ENCODE measurements at places on chromosomes 11 and 22.
A peak's percentile ranks its signal among the peaks of the same experiment; 100 is the strongest.

DNA sequence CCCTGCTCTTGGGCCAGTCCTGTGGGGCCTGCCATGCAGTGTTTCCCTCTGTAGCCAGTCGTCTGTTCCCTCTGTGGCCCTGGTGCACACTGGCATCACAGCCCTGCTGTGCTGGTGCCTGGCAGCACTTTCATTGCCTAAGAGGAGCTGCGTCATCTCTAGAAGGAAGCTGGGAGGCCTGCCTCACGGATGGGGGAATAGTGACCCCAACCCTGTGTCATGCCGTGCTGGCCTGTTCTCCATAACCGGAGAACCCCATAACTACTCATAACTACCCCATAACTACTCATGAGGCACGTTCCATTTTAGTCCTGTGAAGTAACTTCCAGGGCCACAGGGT, 14.0 kb downstream of the RAB36 start:
- DNase-seq, result no peak

- DNase-seq, result no peak
Measured at GRCh38 chr11:83172551-83172950, 15.6 kb downstream of the PCF11 start.

DNA sequence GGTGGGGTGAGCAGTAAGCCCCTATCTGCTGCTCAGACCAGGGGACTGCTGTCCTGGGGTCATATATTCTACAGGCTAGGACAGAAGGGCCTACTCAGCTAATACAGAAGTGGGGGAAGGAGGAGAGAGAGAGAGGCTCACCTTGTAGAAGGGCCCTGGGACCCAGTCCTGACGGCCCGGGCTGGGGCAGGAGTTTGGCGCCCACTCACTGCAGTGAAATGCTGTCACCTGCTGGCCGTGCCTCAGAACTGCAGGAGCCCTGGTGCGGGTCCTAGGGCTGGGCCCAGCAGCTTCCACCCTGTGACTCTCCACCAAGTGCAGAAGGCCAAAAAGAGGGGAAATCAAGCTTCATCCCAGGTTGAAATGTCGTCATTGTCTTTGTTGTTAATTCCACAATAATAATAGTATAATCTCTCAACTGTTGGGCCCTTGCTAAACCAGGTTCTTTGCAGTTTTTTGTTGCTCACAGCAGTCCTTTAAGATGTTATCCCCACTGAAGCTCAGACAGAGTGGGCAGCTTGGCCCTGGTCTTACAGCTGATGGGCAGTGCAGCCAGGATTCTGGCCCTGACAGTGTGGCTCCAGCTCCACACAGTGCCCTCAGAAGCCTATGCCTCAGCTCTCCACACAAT, 29.6 kb downstream of the TRIM29 start:
- DNase-seq, result peak; percentile 52

- no peak for DNase-seq
Measured at GRCh38 chr11:75161506-75162095, 10.7 kb downstream of the SLCO2B1 start.

DNA sequence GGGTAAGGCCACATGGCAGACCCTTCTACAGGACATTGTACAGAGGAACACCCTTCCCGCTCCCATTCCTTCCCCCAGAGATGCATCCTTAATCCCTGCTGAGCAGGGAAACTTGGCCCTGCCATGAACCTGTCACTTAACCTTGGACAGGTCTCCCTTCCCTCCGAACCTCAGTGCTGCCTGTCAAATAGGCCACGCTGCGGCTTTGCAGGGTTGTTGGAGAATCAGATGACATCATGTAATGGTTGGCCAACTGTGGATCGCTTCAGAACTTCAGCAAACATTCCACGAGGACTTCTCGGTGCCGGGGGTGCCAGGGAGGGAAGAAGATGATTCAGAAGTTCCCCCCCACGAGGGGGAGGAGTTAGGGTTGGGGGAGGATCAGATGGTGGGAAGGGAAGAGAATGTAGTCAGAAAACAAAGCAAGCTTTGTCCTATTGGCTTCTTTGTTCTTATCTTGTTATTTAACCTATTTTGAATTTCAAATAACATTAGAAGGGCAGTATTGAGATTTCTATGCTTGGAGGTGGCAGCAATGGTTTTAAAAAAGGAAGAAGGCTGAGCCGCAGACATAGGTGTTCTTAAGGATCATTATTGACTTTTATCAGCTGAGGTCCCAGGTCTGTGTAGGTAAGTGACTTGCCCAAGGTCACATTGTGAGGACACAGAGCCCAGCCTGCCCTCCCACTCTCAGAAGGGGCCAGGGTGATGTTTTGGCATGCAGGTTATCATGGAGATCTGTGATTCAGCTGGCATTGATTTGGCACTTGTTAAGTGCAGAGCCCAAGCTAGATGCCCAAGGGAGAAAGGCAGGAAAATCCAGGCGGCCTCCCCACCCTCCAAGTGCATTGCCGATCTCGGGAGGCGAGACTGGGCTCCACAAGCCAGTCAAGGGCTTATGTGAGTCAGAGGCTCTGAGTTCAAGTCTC, 3.1 kb downstream of the CDC42EP1 start:
- DNase-seq, result no peak

DNA sequence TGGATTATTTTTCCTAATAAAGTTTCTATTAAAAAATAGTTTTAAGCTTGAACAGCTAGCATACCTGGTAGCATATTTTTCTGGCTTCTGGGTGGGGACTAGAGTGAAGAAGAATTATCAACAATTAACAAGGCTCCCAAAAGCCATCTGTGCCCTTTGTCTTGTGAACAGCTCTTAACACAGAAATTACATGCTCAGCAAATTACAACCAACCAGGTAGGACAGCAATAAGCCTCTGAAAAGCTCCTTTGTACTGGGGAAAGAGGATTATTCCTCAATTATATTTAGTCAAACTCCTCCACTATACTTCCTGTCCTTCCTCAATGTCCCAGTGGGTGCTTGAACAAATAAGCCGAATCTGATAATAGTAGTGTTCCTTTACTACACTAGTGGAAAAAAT, 162.8 kb downstream of the RAB38 start:
- no peak for DNase-seq

DNA sequence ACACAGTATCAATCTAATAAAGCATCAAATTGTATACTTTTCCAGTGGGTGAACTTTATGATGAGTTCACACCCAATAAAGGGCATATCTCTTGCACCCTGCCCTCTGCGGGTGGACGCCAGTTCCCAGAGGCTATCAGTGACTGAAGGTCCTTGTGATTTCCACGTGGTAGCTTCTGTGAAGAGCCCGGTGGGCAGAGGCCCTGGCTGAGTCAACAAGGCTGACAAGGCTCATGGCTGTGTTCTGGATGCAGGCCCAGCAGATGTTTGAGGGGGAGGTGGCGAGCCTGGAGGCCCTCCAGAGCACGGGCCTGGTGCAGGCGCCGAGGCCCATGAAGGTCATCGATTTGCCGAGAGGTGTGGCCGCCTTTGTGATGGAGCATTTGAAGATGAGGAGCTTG, 71.4 kb downstream of the PIWIL3 start:
- DNase-seq, result no peak

DNA sequence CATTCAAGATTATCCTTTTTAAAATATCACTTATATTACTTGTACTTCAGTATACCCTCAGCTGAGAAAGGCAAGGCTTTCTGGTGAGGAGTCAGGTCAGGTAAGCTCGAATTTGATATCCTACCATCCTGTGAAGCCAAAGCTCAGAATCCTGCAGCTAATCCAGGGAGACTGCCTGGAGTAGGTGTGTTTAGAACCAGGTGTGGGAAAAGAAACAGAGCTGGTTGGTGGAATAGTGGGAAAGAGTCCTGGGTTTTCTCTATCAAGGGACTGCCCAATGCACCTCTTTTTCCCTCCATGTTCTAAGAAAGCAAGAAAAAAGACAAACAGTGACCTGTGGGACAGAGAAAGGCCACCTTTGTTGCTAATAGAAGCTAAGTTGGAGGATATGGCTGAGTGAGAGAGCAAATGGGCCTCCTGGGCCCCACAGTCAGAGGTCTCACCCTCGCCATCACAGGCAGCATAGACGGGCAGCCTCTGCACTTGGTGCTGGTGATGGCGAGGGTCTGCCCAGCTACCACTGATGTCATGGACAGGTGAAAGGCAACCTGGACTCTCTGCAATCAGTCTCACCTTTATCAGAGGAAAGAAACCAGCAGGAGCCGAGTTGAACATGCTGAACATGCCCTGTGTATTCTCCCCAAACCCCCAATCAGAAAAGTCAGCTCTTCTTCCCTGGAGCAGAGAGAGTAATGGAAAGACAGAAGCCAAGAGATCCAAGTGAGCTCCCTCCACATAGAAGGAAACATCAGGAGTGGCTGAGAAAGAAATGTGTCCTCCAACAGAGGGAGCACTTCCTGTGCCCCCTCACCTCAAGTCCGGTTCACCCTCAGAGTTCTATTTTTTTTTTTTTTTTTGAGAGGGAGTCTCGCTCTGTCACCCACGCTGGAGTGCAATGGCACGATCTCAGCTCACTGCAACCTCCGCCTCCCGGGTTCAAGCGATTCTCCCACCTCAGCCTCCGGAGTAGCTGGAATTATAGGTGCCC, 491.3 kb downstream of the BUD13 start:
- no peak for DNase-seq

DNA sequence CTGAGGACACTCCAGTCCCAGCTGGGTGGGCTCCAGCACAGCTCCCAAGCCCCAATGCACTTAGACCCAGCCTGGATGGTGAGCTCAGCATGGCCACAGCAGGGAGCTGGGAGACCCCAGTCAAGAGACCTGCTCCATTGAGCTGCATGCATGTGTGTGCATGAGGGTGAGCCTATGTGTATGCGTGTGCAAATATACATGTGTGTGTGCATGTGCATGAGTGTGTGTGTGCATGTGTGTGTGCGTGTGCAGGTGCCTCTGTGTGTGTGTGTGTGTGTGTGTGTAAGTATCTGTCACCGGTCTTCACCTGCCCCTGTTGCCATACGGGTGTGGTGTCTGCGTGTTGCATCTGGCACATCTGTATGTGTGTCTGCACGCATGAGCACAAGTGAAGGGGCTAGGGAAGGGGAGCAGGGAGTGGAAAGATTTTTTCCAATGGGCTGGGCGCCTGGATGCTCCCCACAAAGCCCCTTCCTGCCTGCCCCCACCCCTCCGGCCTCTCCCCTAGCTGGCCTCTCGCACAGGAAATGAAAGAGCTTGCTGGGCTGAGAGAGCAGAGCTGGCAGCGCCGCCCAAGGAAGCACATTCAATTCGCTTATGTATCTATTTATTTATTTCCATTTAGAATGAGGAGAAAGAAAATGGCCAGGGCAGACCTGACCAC, 4.1 kb downstream of the TSPAN32 start:
- no peak for DNase-seq

DNA sequence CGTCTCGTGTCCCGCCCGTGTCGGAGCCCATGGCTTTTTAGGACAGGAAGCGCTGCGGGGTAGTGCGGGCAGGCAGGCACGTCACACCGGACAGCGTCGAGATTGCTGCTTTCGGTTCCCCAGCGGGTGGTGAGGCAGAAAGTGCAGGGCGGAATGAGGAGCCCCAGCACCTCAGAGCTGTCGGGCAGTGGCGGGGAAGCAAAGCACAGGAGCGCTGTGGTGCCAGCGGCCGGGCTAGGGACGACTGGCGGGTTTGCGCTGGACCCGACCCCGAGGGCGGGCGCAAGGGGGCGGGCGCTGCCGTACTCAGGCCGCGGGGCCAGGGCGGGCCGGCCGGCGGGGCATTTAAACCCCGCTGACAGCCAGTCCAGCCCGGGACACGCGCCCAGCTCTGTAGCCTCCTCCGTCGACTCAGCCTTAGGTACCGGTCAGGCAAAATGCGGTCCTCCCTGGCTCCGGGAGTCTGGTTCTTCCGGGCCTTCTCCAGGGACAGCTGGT, at the start of gene SLC37A2:
SLC37A2 (plus strand) TSS at position 375 of the 498 bp plus-strand sequence; CDS start at position 438, 63 bp downstream.
- no peak for DNase-seq

DNA sequence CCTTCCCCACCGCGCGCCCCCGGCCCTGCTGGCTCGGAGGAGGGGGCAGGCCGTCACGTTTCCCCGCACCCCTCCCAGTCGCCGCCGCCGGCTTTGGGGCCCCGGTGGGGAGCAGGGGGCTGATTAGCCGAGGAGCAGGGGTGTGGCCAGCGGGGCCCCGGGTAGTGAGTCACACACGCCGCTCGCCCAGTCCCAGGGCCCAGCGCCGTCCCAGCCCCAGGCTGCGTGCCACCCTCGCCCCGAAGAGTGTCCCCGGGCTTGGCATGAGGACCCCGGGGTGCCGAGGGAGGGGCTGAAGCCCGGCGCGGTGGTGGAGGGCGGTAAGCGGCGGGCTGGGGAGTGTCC, 34.4 kb downstream of the PRDM11 start:
- DNase-seq, result no peak

DNA sequence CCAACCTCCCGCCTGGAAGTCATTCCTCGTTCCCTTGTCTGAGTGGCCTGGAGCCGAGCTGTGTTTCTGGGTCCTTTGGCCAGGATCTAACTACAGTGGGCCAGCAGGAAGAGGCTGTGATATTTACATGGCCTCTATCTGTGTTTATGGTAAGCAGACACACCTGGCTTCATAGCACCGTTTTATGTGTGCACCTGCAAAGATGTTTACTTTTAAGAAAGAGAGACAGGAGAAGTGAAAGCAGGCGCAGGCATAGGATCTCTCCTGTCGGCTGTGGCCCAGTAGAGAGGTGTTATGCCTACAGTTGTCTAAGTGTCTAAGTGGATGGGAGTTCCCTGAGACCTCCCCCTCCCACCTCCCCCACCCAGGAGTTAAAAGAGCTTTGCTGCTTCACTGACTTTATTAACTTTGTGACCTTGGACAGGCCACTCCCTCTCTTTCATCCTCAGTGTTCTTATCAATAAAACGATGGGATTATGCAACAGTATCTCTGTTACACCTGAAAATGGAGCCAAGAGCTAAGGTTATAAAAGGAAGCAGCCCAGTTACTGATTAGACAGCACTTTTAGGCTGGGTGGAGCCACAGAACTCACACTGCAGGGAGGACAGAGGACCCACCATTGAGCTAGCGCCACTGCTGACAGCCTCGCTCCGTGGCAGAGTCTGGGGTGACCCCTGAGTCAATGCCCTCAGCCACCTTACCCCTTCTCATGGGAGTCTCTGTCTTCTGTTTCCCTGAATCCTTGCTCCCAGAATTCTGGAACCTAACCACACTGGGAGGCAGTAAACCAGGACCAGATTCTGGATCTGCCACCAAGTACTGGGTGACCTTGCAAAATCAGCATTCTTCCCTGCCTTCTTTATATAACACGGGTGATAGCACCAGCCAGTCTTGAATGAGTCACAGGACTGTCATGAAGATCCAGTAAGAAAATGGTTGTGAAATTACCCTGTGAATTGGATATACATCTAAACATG, 22.0 kb downstream of the ST14 start:
- no peak for DNase-seq

DNA sequence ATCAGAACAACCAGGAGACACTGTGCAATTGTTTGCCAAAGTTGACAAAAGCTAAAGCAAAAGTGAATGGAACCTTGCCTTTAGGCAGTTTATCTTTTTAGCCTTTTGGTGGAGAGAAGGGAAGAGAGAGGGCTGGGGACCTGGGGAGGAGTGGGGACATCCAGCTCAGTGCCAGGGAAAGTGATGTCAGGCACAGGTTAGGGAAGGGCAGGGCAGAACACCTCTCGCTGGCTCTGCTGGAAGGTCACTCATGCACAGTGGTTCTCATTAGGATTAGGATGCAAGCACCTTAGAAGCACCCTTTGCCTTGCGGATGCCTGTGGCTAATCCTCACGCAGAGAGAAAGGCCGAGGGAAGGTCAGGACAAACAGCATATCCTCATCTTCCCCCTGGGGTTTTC, 14.3 kb upstream of the LINC01488 start:
- no peak for DNase-seq

Data from iPS DF 6.9 (cell line).